ENCODE measurements at places on chromosomes 3 and 15.

DNA sequence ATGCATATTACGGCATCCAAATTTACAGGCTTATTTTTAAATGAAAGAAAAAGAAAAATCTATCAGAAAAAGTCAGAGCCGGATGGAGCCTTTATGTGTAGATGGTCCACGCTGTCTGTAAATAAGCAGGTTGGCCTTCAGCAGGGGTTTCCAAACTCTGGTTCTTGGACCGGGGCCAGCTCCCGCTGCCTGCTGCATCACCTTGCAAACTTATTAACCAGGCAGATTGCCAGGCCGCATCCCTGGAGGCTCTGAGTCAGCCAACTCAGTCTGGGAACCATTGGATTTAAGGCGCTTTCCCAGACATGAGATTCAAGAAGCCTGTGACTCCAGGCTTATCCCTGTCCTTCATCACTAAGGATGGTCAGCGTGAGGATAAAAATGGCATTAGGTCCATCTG lies 212.4 kb downstream of the OPA1 start:
- DNase-seq, result no peak

DNA sequence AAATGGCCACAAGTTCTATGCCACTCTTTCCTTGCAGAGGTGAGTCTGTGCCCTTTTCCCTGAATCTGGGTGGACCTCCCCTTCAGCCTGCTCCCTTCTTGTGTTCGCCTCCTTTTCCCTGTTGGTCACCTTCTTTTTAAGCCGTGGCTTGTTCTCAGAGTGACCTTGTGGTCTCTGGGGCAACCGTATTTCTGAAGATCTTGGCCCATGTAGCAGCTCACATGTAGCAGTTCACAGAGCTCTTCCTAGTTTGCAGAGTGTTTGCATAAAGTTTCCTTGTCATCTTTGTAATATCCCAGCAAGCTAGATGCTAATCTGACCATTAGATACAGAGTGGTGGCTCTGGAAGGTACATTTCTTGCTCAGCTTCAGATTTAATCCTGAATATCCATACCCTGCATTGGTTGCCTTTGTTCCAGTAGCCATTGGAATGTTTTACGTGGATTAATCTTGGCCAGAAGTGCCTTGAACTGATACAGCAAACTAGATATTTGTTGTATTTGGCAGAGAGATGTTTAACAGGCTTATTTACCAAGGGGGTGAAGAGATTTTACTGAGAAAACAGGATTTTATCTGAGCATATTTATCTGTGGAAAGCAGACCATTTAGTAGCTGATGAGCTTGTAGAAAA lies 40.7 kb upstream of the BSN start:
- no peak for DNase-seq

GRCh38 chr3:171159024-171159821 lies 132.7 kb upstream of the SLC2A2 start:
- no peak for DNase-seq

- peak; percentile 7 for DNase-seq
Observed at GRCh38 chr3:160812304-160812703, 56.3 kb downstream of the PPM1L start.

- DNase-seq, result no peak
Observed at GRCh38 chr3:15154326-15154725, 51.7 kb upstream of the CAPN7 start.

- no peak for DNase-seq
Observed at GRCh38 chr15:31301673-31301990, 25.0 kb upstream of the KLF13 start.

GRCh38 chr15:80593486-80594030 lies 101.6 kb upstream of the ABHD17C start:
- no peak for DNase-seq

DNA sequence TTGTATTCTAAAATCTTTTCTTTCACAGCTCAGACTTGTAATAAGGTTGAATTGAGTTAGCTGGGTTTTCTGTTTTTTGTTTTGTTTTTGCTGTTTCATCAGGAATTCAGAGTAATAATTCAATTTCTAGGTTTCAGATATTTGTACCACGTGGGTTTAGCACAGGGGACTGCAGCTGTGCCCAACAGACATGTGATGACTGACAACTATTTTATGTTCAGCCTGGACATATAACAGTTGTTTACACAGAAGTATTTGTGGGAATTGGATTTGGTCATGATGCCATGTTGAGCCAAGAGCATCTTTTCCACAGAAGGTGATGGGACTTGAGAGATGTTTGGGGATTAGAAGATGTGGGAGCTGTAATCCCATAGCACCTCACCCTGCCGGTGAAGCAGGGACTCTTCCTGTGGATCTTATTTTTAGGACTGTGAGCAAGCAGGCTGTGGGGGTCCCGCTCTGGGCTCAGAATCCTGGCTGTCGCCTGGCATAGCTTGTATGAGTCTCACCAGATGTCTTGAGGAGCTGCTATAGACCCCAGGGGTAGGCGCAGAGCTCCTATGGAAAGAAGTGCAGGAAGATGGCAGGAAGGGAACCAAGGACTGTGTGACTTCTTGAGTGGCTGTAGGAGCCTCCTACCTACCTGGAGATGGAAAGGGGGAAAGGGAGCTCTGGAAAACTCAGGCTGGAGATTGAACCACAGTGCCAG lies 23.7 kb downstream of the PXYLP1 start:
- no peak for DNase-seq

GRCh38 chr3:4247391-4247790 lies 55.8 kb upstream of the SETMAR start:
- DNase-seq, result no peak

- no peak for DNase-seq
Observed at GRCh38 chr3:131550562-131551465, 48.0 kb upstream of the MRPL3 start.

DNA sequence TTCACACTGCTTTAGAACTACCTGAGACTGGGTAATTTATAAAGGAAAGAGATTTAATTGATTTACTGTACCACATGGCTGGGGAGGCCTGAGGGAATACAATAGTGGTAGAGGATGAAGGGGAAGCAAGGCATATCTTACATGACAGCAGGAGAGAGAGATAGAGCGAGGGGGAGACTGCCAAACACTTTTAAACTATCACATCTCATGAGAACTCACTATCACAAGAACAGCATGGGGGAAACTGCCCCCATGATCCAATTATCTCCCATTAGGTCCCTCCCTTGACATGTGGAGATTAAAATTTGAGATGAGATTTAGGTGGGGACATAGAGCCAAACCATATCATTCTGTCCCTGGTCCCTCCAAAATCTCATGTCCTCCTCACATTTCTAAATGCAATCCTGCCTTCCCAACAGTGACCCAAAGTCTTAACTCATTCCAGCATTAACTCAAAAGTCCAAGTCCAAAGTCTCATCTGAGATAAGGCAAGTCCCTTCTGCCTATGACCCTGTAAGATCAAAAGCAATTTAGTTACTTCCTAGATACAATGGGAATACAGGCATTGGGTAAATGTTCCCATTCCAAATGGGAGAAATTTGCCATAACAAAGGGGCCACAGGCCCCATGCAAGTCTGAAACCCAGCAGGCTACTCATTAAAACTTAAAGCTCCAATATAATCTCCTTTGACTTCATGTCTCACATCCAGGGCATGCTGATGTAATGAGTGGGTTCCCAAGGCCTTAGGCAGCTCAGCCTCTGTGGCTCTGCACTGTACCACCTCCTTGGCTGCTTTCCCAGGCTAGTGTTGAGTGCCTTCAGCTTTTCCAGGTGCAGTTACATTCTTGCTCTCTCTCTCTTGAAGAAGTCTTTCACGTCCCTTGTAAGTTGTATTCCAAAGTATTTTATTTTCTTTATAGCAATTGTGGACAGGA lies 481.7 kb upstream of the TGFBR2 start:
- no peak for DNase-seq

- DNase-seq, result no peak
Observed at GRCh38 chr3:5735896-5736295, 548.4 kb downstream of the EDEM1 start.

DNA sequence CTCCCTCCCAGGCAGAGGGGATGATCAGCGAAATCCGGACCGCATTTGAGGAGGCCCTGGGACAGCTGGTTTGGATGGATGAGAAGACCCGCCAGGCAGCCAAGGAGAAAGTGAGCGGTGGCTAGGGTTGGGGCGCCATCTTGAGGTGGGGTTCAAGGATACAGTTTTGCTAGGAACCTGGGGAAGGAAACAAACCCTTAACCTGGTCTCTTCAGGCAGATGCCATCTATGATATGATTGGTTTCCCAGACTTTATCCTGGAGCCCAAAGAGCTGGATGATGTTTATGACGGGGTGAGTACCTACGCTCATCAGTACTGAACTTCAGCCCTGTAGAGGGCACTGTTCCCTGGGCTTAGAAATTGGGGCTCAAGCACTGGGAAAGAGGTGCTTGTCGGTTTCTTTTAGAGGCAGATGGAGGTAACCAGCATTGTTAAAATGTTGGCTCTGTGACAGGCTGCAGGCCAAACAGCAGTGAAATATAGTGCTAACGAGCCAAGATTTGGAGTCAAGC lies 9.6 kb upstream of the PSMD2 start:
- peak; percentile 73 for DNase-seq

DNA sequence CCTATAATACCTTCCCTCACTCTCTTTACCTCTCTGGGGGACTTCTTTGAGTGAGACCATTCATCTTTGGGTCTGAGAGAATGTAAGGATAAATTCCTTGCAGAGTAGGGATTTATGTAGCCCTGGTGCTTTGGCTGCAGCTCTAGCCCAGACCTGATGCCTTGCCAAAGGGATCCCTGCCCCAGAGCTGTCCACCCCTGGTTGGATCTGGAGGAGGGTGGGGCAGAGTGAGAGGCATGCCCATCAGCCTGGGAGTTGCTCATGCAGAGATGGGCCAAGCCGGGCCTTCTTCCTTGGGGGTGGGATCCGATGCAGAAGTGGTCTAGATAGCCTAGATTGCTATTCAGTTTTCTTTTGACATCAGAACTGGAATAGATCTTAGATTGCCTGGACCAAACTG lies 31.5 kb downstream of the RTP1 start:
- no peak for DNase-seq

- DNase-seq, result peak; percentile 54
Observed at GRCh38 chr3:63911509-63911872, 692 bp downstream of the SCAANT1 start.

- DNase-seq, result no peak
Observed at GRCh38 chr15:79003896-79004295, 59.0 kb upstream of the CTSH start.

DNA sequence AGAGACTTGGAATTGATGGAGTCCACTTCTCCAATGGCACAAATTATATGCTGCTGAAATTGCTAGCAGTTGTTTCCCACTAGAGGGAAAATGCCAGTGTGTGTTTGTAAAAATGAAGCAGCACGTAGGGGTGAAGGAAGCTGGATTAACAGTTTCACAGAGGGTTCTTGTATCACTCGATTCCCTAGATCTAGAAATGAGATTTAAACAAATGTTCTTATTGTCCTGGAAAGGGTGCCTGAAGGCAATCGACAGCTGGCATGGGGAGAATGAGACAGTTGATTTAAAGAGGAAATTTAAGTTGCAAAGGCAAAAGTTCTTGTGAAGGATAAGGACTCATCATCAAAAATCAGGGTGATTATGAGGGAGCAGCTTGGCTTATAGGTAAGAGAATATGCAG lies 234.8 kb upstream of the ARPP21 start:
- DNase-seq, result no peak

- no peak for DNase-seq
Observed at GRCh38 chr3:31966978-31967591, 14.0 kb downstream of the OSBPL10 start.

GRCh38 chr3:52110502-52110901 lies 43.7 kb downstream of the POC1A start:
- no peak for DNase-seq
